ENCODE measurements at places on chromosomes 11 and 22. TPM values are rescaled to one million over a fixed set of nuclear protein-coding genes. Genes with fewer than 3 reads are reported as not detected.

RASD2 gene
- not detected for total RNA-seq

NUMA1 gene
- total RNA-seq: 114 TPM

BIRC2 gene
- 70.2 TPM for total RNA-seq

GAS2 gene
- 1.6 TPM for total RNA-seq

C11orf42 gene
- total RNA-seq: not detected

SEC14L6 gene
- under 0.01 TPM for total RNA-seq

TPBGL gene
- under 0.01 TPM for total RNA-seq

PDHX gene
- total RNA-seq: 32.1 TPM

CDHR5 gene
- not detected for total RNA-seq

OR52E2 gene
- total RNA-seq: not detected

C11orf21 gene
- not detected for total RNA-seq

SYT13 gene
- not detected for total RNA-seq

RIMBP3C gene
- total RNA-seq: under 0.01 TPM

DRICH1 gene
- total RNA-seq: not detected

ARHGAP20 gene
- total RNA-seq: 2.4 TPM

BCO2 gene
- 0.61 TPM for total RNA-seq

OLFML1 gene
- 2.9 TPM for total RNA-seq

OR52K2 gene
- total RNA-seq: not detected

IGLL1 gene
- not detected for total RNA-seq

RFPL1 gene
- not detected for total RNA-seq

SLC29A2 gene
- 0.76 TPM for total RNA-seq

LDHAL6A gene
- total RNA-seq: not detected

MUC5AC gene
- not detected for total RNA-seq

OPCML gene
- not detected for total RNA-seq

FDXACB1 gene
- total RNA-seq: 3.8 TPM

ARHGAP32 gene
- 8.1 TPM for total RNA-seq

VPREB1 gene
- not detected for total RNA-seq

SGSM1 gene
- total RNA-seq: 0.30 TPM

BIRC3 gene
- 7.9 TPM for total RNA-seq

SCGB1C1 gene
- not detected for total RNA-seq

NRIP3 gene
- total RNA-seq: 24.0 TPM

LPXN gene
- total RNA-seq: 2.9 TPM

DEPDC7 gene
- total RNA-seq: 0.91 TPM

P2RY6 gene
- total RNA-seq: not detected

MOGAT2 gene
- total RNA-seq: not detected

CD248 gene
- 0.65 TPM for total RNA-seq

ARHGAP8 gene
- not detected for total RNA-seq

FIBIN gene
- 0.32 TPM for total RNA-seq

OR51T1 gene
- total RNA-seq: not detected

OR51B2 gene
- not detected for total RNA-seq

CDKN1C gene
- total RNA-seq: 3.2 TPM

MRGPRX3 gene
- total RNA-seq: not detected

CHCHD10 gene
- 1.9 TPM for total RNA-seq

TSGA10IP gene
- not detected for total RNA-seq

MMP3 gene
- not detected for total RNA-seq

CATSPERZ gene
- 0.61 TPM for total RNA-seq

PDE3B gene
- total RNA-seq: 2.6 TPM

CEND1 gene
- total RNA-seq: not detected

ELF5 gene
- total RNA-seq: not detected

CREB3L1 gene
- 0.32 TPM for total RNA-seq

DEUP1 gene
- total RNA-seq: not detected

TRIM48 gene
- total RNA-seq: not detected

SCUBE1 gene
- total RNA-seq: not detected

Measured in epithelial cell of umbilical artery (primary cell).